ENCODE measurements at places on chromosomes 5 and 9. TPM values are rescaled to one million over a fixed set of nuclear protein-coding genes. Genes with fewer than 3 reads are reported as not detected.

The PLAC8L1 gene
- not detected for total RNA-seq

The OR1Q1 gene
- not detected for total RNA-seq

The EIF4EBP3 gene
- total RNA-seq = 1.4 TPM

The TEX53 gene
- not detected for total RNA-seq

The CTNNA1 gene
- 178 TPM for total RNA-seq

The SLC36A3 gene
- total RNA-seq = not detected

The STKLD1 gene
- 0.64 TPM for total RNA-seq
